ENCODE measurements at places on chromosomes 2 and 18.
A peak's percentile ranks its signal among the peaks of the same experiment; 100 is the strongest.

GRCh38 chr2:222859786-222860612 is 837 bp upstream of the ACSL3 start:
- DNase-seq = no peak

DNA sequence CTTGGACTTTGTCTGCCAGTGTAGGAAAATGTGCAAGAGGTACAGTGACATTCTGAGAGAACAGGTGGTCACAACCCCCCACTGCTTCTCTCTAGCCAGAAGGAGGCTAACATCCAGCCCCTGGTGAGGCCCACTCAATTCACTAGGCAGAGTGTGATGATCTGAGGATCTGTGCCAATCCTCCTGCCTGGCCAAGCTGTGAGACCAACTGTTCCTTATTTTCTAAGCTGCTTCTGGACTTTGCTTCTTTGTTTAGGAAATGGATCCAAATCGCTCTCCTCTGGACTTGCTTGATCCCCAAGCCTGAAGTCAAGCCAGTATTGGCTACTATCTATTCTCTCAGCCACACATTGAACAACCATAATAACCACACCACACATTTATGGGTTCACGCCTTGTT is 202.8 kb downstream of the PIK3C3 start:
- no peak for DNase-seq

GRCh38 chr2:61639721-61640120 is 101.6 kb upstream of the XPO1 start:
- no peak for DNase-seq

DNA sequence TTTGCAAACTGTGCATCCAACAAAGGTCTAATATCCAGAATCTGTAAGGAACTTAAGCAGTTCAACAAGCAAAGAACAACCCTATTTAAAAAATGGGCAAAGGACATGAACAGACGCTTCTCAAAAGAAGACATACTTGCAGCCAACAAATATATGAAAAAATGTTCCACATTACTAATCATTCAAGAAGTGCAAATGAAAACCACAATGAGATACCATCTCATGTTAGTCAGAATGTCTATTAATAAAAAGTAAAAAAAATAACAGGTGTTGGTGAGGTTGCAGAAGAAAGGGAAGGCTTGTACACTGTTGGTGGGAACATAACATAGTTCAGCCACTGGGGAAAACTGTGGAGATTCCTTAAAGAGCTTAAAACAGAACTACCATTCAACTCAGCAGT is 126.2 kb downstream of the NAT8 start:
- DNase-seq = no peak

DNA sequence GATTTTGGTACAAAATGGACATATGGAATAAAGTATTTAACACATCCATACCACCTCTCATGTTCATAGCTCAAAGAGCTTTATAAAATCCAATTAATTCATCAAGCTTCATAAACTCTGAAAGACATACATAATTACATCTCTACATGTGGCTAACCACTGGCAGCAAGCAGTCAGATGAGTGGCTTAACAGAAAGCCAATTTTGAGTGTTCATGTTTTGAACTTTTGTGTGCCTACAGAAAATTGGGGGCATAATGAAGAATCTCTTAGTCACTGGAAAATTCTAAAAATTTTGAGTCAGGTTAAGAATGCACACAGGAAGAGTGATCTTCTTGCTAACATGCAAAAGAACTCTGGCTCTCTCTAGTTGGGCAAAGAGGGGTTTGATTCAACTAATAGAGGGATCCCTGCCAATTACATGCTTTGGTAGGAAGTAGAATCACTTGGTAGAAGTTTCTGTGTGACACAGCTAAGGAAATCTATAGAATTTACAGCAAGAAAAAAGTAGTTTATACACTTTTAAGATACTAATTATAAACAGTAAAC is 287.4 kb downstream of the NOL4 start:
- DNase-seq = no peak

GRCh38 chr2:8304821-8305766 is 376.8 kb upstream of the ID2 start:
- DNase-seq = no peak

DNA sequence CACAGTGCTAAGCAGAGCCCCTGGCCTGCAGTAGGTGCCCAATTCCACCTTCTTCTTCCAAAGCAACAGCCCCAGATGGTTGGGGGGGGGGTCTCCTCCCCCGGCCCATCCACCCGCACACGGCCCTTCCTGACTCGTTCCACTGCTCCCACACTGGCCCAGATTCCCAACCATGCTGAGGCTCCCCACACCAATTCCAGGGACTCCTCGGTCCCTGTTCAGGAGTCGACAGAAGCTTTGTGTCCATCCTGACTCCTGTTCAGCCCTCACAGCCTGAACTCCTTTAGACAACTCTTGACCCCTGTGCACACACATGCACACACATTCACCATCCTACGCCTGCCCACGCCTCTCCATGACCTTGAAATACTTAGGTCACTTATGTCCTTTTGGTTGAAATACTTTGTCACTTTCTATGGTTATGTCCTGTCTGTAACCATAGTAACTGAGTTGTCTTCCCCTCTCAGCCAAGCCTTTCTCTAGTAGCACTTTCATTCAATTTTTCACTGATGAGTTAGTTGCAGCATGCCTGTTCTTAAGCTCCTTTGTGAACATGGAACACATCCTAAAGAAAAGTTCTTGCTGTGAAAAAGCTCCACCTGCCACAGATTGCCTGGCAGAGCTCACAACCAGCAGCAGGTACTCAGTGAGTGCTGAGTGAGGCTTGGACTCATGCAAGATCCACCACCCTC is 225.8 kb downstream of the SEPTIN10 start:
- DNase-seq = no peak

GRCh38 chr2:24453379-24454073 is 37.5 kb upstream of the NCOA1 start:
- no peak for DNase-seq

DNA sequence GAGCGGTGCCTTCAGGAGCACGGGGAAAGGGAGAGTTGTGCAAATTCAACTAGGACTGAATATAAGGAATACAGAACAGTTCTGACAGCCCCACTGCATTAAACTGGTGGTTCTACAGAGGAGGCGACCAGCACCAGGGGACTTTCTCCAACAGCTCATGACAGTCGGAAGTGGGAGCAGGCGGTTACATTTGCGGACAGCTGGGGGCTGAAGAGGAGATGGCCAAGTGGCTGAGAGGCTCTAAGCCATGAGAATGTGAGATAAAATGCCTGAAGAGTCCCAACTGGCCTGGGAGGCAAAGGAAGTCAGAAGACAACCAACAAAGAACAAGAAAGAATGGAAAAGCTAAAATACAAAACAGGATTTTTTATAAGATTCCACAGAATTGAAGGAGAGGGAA is 141.3 kb downstream of the L3MBTL4 start:
- no peak for DNase-seq

- DNase-seq = peak; percentile 20
Observed at GRCh38 chr2:39468579-39469451, 31.7 kb upstream of the MAP4K3 start.

DNA sequence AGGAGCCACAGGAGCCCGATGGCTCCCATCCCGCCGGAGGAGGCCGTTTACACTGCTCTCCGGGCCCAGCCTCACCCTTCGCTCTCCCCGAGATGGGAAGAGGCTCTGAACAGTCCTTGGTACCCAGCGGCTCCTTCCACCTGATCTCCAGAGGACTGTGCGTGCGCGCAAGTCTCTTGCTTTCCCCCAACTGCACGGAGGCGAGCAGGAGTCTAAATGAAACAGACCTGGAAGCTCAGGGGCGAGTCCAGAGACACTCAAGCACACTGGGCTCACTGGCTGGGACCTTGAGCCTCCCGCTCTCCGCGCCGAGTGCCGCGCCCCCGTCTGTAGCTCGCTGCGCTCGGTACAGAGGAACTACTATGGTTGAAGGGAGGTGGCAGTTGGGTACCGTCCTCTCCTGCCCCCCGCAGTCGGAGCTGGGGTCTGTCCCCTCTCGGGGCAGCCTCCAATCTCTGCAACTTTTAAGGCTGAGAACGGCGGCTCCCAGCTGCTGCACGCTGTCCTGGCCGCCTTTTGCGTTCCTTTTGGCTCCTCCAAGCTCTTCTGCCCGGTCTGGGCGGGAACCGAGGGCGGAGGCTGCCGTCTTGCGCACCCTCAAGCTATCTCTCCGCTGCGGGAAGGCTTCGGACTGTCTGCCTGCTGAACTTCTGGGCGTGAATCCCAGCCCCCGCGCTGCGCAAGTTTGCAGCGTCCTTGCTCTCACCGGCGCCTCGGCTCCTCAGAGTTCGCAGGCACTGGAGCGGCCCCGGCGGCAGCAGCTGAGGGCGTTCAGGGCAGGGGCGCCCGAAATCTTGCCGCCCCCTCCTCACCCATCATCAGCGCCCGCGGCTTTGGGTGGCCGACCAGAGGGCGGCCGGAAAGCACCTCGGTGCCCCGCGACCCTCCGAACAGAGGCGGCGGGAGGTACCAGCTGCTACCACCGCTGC is 491 bp downstream of the ALK start:
- DNase-seq = peak; percentile 6

- DNase-seq = no peak
Observed at GRCh38 chr2:11508279-11508678, 25.6 kb upstream of the GREB1 start.

Measured in AG08395 (cell line).